Panc1 (cell line): ENCODE measurements at places on chromosomes 2 and 18. TPM values are rescaled to one million over a fixed set of nuclear protein-coding genes. Genes with fewer than 3 reads are reported as not detected.

MAP3K2 gene
- total RNA-seq, result 70.6 TPM

DNA sequence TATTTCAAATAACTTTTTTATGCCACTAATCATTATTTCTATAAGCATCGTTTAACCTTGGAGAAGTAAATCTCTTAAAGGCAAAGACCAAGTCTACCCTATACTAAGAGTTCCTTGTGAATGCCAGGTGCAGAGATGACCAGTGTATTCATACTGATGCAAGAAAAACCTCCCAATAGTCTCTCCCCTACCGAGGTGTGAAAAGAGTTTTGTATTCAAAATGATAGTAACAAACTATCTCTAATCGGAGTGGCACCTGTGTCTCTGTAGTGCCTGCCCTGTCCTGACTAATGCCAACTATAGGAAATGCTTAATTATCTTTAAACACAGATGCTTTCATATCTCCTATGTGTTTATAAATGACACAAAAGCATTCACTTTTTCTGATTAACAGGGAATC is 798.5 kb downstream of the TRIB2 start:
- no peak overlapping the region for H3K4me3 ChIP-seq
- DNase-seq, result no peak
- H3K4me1 ChIP-seq, result no peaks in the 10 kb centered on the region
- no peak overlapping the region for H3K27ac ChIP-seq
- no peaks in the 10 kb centered on the region for H3K27me3 ChIP-seq

BMP10 gene
- total RNA-seq, result not detected

CHRNG gene
- not detected for total RNA-seq

DNA sequence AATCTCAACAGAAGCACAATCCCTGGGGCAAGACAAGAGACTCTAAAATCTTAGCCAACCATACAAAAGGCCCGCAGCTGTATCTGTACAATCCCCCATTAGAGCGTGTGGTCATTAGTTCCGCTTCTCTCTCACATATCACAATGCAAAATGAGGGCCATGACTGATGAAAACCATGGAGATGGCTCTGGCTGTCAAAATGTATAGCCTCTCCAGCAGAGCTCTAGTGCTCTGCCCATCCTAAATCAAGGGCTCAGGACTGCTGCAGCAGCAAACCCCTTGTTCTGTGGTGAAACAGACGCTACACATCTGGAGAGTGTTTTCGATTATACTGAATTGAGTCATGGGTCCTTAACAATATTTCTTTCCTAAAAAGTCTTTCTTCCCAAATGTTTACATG is 221.0 kb downstream of the PID1 start:
- DNase-seq, result no peak
- no peaks in the 10 kb centered on the region for H3K27me3 ChIP-seq
- H3K4me3 ChIP-seq, result no peak overlapping the region
- H3K27ac ChIP-seq, result no peak overlapping the region

GRCh38 chr2:237084444-237084843 is 1.2 kb upstream of the COPS8 start:
- H3K27me3 ChIP-seq, result no peaks in the 10 kb centered on the region
- peaks cover 14% of the 10 kb centered on the region for H3K4me1 ChIP-seq
- H3K27ac ChIP-seq, result no peak overlapping the region

- no peak overlapping the region for H3K27ac ChIP-seq
- no peaks in the 10 kb centered on the region for H3K27me3 ChIP-seq
These were observed 194.1 kb downstream of the KLHL29 start for GRCh38 chr2:23578964-23579671.

DNA sequence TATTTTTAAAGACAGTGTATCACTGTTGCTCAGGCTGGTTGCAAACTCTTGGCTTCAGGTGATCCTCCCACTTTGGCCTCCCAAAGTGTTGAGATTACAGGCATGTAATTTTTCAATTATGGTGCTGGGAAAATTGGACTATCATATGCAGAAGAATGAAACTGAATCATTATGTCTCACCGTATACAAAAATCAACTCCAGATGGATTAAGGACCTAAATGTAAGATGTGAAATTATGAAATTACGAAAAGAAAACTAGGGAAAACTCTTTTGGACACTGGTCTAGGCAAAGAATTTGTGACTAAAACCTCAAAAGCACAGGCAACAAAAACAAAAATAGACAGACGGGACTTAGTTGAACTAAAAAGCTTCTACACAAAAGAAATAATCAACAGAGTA is 31.2 kb downstream of the MAP3K2 start:
- no peak overlapping the region for H3K27ac ChIP-seq
- H3K27me3 ChIP-seq, result no peaks in the 10 kb centered on the region
- no peaks in the 10 kb centered on the region for H3K36me3 ChIP-seq
- no peak for DNase-seq
- no peak overlapping the region for H3K4me3 ChIP-seq

FBXO15 gene
- total RNA-seq, result 1.9 TPM

- H3K27me3 ChIP-seq, result no peaks in the 10 kb centered on the region
- no peak overlapping the region for H3K4me3 ChIP-seq
- no peak overlapping the region; the same call in 1 of the 2 replicates for H3K27ac ChIP-seq
- no peak for DNase-seq
- H3K36me3 ChIP-seq, result no peaks in the 10 kb centered on the region
These were observed 3.0 kb upstream of the IRS1 start for GRCh38 chr2:226802573-226802972.

DNA sequence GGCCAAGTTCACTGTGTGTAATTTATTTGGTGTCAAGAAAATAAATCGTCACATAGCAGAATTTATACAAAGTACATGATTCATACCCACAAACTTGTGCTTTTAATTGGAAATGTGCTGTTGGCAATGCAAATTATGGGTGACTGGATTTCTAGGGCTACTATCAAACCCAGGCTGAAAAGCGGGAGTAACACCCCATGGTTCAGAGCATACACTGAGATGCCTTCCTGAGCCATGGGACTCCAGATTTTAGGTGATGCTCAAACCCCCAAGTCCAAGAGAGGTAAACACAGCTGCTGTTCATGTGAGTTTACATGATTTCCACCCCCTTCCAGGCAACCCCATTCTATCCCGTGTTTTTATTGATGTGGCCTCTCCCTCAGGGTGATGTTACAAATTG is 565.9 kb upstream of the ID2 start:
- H3K27me3 ChIP-seq, result no peaks in the 10 kb centered on the region
- no peaks in the 10 kb centered on the region for H3K4me1 ChIP-seq
- no peak overlapping the region for H3K4me3 ChIP-seq
- no peak for DNase-seq
- no peak overlapping the region for H3K27ac ChIP-seq

- DNase-seq, result peak; percentile 13
- H3K4me1 ChIP-seq, result peaks cover 10% of the 10 kb centered on the region
- H3K4me3 ChIP-seq, result no peak overlapping the region
- no peaks in the 10 kb centered on the region for H3K27me3 ChIP-seq
These were observed 19.3 kb upstream of the LOXHD1 start for GRCh38 chr18:46676182-46676835.

DNA sequence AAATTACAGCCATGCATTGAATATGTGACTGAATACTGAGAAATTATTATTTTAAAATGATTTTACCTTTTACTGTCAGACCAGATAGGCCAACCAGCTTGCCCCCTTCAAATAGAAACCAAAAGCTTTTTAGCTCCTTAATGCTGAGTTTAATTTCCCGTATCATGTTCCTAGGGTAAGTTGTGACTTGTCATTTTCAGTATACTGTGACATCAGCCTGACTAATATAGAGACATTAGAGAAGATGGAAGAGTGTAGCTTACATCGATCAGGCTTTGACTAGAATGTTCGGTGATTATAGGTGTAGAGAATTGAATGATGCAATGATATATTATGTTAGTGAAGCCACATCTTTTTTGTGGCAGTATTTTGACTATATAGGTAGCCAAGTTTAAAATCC is 50.6 kb upstream of the ZEB2 start:
- no peak overlapping the region for H3K4me3 ChIP-seq
- H3K4me1 ChIP-seq, result no peaks in the 10 kb centered on the region
- H3K36me3 ChIP-seq, result no peaks in the 10 kb centered on the region
- DNase-seq, result no peak
- H3K27ac ChIP-seq, result no peak overlapping the region

- no peaks in the 10 kb centered on the region for H3K4me1 ChIP-seq
- H3K4me3 ChIP-seq, result no peak overlapping the region
- H3K27me3 ChIP-seq, result no peaks in the 10 kb centered on the region
- no peaks in the 10 kb centered on the region for H3K36me3 ChIP-seq
These were observed 230.8 kb downstream of the OSR1 start for GRCh38 chr2:19127616-19128015.

- H3K4me1 ChIP-seq, result no peaks in the 10 kb centered on the region
- H3K4me3 ChIP-seq, result no peak overlapping the region
- H3K36me3 ChIP-seq, result no peaks in the 10 kb centered on the region
- DNase-seq, result no peak
These were observed 37.3 kb upstream of the DNAH7 start for GRCh38 chr2:196105951-196106350.

- DNase-seq, result no peak
- H3K4me3 ChIP-seq, result no peak overlapping the region
- no peaks in the 10 kb centered on the region; the same call in 1 of the 2 replicates for H3K4me1 ChIP-seq
- no peak overlapping the region for H3K27ac ChIP-seq
These were observed 103.7 kb downstream of the KCNH7 start for GRCh38 chr2:162734866-162735265.

DNA sequence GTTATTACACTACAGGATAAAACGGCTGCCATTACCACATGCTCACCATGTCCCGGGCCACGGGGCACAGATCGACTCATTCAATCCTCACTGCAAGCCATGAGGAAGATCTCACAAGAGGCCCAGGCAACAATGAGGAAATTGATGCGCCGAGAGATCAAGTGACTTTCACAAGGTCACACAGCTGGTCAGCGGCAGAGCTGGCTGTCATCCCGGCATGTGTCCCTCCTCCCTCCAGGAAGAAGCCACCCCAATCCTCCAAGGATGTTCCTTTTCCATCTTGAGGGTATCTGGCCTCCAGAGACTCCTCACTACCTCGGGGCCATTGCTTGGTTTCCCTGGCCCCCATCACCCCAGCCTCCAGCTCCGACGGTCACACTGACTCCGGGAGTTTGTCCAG is 65.3 kb upstream of the GLI2 start:
- H3K36me3 ChIP-seq, result no peaks in the 10 kb centered on the region
- H3K27me3 ChIP-seq, result no peaks in the 10 kb centered on the region
- H3K27ac ChIP-seq, result no peak overlapping the region
- no peak overlapping the region for H3K4me3 ChIP-seq
- no peak for DNase-seq
- no peaks in the 10 kb centered on the region for H3K4me1 ChIP-seq

POTEC gene
- not detected for total RNA-seq

KIAA2012 gene
- total RNA-seq, result not detected

- no peaks in the 10 kb centered on the region for H3K27me3 ChIP-seq
- H3K4me1 ChIP-seq, result peaks cover 28% of the 10 kb centered on the region
- DNase-seq, result no peak
- H3K4me3 ChIP-seq, result no peak overlapping the region
These were observed 19.9 kb downstream of the SDC1 start for GRCh38 chr2:20205069-20205468.

DNA sequence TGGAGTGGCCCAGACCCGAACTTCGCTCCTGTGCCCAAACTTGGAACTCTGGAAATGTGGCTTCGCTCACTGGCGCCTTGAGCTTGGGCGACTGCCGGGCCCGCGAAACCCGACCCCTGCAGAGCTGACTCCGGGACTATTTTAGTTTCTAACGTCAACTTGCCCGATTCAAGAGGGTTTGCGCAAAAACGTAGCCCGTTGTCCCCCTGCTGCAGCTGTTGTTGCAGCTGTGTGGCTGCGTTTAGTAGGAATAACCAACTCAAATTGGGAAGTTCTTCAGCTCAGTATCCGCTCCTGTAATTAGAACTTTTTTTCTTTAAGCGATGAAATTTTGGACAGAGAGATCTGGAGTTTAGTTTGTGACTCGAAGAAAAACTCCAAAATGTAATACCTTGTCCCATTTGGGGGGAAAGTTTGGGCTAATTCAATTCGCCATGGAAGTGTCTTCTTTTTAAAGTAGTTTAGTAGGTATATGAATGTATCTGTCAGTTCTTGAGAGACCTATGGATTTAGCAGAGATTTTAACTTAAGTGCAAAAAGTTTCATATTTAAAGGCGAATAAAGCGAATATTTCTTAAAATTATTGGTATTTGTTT is 559 bp downstream of the MYL12A start:
- no peak for DNase-seq
- H3K27ac ChIP-seq, result peak overlapping the region; percentile 100
- H3K4me1 ChIP-seq, result peaks cover 37% of the 10 kb centered on the region
- peak overlapping the region; percentile 99 for H3K4me3 ChIP-seq

GRCh38 chr2:68755071-68755470 is 20.5 kb downstream of the ARHGAP25 start:
- no peaks in the 10 kb centered on the region for H3K36me3 ChIP-seq
- no peaks in the 10 kb centered on the region for H3K27me3 ChIP-seq
- H3K4me3 ChIP-seq, result no peak overlapping the region
- no peaks in the 10 kb centered on the region for H3K4me1 ChIP-seq
- H3K27ac ChIP-seq, result no peak overlapping the region
- no peak for DNase-seq

DNA sequence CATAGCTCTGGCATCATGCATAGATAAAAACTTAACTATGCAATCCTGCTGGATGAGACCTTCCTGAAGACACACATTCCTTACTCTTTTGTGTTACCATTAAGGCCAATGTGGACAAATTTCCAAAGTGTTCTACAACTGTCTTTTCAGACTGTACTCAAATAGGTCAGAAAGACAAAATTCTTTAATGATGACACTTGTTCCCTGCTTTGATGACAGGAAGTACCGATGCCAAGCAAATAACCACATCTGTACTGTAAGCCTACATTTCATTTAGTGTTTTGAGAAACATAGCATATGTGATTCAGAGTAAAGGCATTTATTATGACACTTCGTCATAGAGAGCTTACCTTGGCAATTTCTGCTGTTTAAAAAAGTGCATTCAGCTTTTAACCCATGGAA is 55.0 kb downstream of the PMAIP1 start:
- H3K4me3 ChIP-seq, result no peak overlapping the region
- DNase-seq, result no peak
- no peaks in the 10 kb centered on the region for H3K27me3 ChIP-seq
- H3K4me1 ChIP-seq, result no peaks in the 10 kb centered on the region

GRCh38 chr2:46980366-46980765 is 64.8 kb upstream of the MCFD2 start:
- H3K4me3 ChIP-seq, result no peak overlapping the region
- H3K27me3 ChIP-seq, result no peaks in the 10 kb centered on the region
- DNase-seq, result no peak
- H3K27ac ChIP-seq, result no peak overlapping the region
